ENCODE measurements at places on chromosomes 11 and 22.
A peak's percentile ranks its signal among the peaks of the same experiment; 100 is the strongest.

- no peak for DNase-seq
These were observed 83.5 kb downstream of the C22orf31 start for GRCh38 chr22:28978158-28978557.

- DNase-seq, result peak; percentile 29
These were observed at the start of gene P4HA3 for GRCh38 chr11:74311352-74311926. TSS of gene P4HA3 (minus strand) at chr11:74311640. CDS start at chr11:74311611, 29 bp downstream.

GRCh38 chr22:34105461-34106062 lies 185.3 kb upstream of the LARGE1 start:
- DNase-seq, result no peak

DNA sequence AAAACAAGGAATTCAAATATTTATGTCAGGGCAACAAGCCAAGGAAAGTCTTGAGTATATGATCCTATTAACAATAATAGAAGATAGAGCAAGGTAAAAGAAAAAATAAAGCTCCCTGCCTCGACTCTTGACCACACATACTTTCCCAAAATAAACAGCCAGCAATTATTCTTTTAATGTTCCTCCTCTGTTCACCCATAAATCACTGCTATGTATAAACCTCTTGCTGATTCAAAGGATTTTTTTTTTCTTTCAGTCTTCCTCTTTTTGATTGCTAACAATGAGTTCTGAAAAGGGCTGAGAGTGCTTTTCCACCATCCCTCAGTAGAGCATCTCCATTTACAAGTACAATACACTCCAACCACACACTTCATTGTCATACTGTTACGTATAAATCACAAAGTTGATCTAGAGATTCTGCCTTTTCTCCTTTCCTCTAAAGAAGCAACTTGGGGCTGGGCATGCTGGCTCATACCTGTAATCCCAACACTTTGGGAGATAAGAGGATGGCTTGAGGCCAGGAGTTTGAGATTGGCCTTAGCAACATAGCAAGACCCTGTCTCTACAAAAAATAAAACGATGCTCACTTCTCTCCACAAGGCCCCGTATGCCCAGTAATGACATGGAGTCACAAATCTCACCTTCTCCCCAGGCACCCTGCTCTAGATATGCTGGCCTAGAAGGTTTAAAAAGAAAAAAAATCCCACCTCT lies 24.0 kb downstream of the RAB30 start:
- no peak for DNase-seq

DNA sequence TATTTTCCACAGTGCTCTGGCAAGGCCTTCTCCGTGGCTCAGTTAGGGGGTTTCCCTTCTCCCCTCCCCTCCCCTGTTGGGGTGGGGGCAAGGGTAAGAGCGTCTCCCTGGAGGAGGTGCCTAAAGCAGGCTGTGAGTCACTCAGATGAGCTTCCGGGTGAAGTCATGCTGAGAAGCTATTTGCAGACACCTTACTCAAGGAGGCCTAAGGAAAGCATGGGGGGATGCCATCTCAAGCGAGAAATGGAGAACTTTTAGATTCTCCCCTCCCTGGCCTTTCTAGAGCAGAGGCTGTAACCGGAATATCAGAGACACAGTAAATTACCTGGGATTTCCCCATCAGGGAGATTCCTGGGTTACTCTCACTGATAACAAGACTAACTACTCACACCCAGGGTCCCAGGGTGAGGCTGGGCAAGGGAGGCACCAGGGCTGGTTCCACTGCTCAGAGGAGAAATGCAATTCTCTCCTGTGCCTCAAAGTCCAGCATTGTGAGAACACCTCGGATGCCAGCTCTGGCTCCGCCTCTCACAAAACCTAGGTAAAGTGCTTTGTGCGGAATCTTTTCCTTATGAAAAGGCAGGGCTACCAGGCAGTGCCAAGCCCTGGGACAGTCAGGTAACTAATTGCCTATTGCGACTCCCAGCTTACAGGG lies 123.6 kb downstream of the ABTB2 start:
- DNase-seq, result peak; percentile 83

DNA sequence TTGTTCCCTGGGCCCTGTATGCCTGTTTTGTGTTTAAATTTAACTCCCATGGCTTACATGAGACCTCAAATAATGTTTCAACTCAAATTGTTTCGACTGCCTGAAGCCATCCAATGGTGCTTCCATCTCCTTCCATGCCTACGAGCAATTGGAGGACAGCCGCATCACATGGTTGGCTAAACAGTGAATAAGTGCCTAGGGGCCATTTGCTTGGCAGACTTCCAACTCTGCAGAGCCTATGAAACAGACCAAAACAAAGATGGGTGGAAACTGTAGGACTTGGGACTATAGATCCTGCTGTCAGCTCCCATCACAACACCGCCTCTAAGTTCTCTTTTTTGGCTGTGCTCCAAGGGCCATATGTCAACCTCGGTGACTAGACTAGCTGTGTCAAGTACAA lies 84.1 kb downstream of the PARVA start:
- no peak for DNase-seq

All from activated CD8-positive, alpha-beta memory T cell treated with anti-CD3 and anti-CD28 coated beads, Interleukin-2, amount 50 U/mL, for 4 hours (primary cell).